Activated CD4-positive, alpha-beta memory T cell treated with anti-CD3 and anti-CD28 coated beads for 36 hours (primary cell): ENCODE measurements at places on chromosomes 1 and 21.
A peak's percentile ranks its signal among the peaks of the same experiment; 100 is the strongest.

GRCh38 chr1:227885648-227886502, 61.9 kb downstream of the WNT9A start:
- peak; percentile 39 for DNase-seq

DNA sequence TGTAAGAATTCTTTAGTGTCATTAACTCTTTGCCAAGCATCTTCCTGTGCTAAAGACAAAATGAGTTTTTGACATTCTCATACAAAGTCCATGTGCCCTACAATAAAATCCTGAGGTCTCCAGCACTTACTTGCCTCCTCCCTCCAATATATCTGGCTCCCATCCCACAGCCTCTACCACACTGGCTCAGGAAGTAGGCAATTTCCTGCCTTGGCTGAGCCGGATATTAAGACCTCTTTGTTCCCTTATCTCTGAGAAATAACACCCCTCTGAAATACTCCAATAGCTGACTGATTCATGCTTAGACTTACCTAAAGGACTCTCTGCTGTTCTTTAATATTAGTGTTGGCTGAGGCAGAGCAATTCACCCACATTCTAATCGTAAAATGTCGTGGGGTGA, 37.6 kb upstream of the GORAB start:
- no peak for DNase-seq

GRCh38 chr1:27049607-27050006, 37.0 kb upstream of the TENT5B start:
- peak; percentile 11 for DNase-seq

- peak; percentile 43 for DNase-seq
Observed at GRCh38 chr1:74733604-74734484, 892 bp downstream of the TYW3 start.

- DNase-seq = no peak
Observed at GRCh38 chr1:37068897-37069296, 34.6 kb upstream of the GRIK3 start.

GRCh38 chr1:31944205-31945089, 6.3 kb upstream of the PTP4A2 start:
- DNase-seq = peak; percentile 89

DNA sequence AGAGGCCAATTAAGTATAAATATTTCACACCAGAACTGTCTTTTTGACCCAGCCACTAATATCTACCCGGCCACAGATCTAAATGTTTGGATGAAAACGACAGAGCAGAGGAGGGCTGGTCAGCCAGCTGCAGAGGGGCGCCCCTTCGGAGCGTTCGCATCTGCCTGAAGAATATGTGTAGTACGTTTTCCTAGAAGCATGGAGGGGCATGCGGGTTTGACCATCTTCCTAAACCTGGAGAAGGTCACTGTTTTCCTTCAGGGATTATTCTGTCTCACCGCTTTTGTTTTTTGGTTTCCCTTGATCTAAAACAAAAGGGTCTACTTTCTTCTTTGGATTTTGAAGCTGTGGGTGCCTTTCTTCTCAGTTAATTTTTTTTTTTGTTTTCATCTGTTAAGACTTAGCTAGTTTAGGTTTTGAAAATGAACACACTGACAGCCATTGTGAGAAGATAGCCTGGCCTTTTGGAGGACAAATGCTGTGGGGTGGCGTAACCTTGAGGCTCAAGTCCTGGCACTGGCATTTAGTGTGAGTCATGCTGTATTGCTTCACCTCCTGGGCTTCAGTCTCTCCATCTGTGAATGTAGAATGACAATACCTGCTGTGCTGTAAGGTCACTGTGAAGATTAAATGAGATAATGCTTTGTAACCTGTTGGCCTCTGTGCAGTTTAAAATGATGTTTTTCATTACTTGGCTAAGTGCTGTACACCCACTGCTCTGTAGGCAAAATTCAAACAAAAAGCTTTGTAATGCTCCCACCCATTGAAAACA, 74.1 kb upstream of the IRF2BP2 start:
- no peak for DNase-seq

DNA sequence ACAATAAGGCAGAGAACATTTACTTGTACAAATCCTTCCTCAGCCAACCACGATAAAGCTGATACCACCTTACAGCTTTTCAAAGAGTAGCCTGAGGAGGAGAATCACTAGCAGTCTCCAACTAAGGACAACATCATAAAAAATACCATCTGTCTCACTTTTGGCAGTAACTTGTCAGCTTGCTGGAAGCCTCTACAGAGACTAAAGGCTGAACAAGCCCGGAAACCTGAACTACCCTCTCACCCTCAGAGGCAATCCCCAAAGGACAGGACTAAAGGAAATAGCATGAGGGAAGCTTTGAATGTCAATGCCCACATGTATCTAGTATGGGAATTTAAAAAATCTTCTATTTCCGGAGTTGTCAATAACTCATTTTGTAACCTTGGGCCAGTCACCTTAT, 10.6 kb downstream of the SRSF4 start:
- no peak for DNase-seq

DNA sequence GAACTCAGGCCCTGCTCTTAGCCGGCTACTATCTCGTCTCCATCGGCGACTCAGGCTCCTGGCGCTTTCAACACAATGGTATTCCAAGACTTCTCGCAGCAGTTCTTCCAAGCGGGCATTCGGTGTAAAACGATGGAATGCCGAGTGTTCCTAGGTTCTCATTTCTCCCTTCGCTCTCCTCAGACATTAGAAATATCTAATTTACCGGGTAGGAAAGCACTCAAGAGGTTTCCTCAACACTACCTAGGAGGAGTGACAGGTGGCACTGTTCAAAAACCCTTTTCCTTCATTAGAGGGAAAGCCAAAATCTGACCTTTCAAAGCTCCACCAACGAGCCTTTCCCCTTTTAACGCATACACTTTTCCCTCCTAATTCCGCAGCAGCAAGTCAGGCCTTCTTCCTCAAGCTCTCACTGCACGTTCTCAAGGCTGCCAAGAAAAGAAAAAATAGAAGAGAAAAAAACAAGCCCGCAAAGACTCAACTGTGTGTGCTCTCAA, 601 bp downstream of the UBE2G2 start:
- DNase-seq = no peak

GRCh38 chr1:86542631-86543030, 4.2 kb upstream of the CLCA4 start:
- no peak for DNase-seq

GRCh38 chr1:168266644-168267186, 14.0 kb upstream of the TBX19 start:
- DNase-seq = no peak

DNA sequence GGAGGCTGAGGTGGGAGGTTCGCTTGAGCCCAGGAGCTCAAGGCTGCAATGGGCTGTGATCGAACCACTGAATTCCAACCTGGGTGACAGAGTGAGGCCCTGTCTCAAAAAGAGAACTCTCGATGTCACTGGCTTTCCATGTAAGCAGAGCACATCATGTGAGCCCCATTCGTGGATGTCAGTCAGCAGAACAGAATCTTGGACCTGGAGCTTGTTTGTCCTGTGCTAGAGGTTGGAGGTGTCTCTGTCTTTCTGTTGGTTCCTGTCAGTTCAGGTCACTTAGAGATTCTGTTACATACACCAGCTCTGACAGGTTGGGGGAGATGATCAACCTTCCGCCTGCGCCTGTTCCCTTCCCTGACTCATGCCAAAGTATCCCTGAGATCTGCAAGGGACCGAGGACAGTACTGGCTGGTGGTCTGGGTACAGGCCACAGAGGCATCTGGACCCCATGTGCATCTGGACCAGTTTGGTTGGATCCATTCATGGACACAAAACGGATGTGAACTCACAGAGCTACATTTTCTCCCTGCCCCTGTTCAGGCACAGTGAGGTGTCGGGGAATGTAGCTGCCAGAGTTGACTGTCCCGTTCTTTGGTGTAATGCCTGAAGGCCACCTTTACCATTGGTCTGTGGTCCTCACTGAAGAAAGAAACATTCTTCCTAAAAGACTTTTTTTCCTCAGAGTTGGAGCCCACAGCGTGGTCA, 10.0 kb downstream of the ARF1 start:
- DNase-seq = peak; percentile 4

GRCh38 chr1:85406887-85407533, 57.9 kb downstream of the DDAH1 start:
- DNase-seq = no peak

GRCh38 chr1:93587354-93587753, 94.3 kb downstream of the BCAR3 start:
- no peak for DNase-seq

DNA sequence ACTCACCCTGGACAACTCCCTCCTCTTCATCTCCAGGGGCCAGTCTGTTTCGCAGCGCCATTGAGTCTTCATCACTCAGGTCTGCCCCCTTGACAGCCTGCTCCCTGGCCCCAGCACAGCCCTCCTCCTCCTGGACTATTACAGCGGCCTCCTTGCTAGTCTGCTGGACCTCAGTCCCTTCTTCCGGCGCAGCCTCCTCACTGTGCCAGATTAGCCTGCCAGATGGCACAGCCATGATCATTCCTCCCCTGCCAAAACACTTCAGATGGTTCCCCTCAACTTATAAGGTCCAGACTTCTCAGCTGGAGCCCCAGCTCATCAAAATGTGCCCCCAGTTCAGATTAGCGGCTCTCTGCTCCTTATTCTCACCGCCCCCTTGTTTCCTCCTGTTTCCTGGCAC, 7.0 kb upstream of the CELSR2 start:
- DNase-seq = no peak

DNA sequence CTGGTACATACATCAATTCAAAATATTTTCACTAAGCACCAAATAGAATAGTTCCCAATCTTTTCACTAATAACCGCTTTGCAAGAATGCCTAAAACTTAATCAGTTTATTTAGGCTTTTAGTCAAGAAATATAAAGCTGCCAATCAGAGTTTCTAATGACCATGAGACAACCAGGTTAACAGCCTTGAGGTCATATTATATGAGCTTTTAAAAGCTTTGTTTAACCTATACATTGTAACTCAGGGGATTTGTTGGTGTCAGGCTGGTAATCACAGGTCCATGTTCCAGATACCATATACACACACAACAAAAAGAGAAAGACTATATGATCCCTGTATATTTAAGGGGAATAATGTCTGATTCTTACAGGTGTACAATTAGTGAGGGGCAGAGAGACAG, 246.2 kb upstream of the ADGRL2 start:
- DNase-seq = no peak

DNA sequence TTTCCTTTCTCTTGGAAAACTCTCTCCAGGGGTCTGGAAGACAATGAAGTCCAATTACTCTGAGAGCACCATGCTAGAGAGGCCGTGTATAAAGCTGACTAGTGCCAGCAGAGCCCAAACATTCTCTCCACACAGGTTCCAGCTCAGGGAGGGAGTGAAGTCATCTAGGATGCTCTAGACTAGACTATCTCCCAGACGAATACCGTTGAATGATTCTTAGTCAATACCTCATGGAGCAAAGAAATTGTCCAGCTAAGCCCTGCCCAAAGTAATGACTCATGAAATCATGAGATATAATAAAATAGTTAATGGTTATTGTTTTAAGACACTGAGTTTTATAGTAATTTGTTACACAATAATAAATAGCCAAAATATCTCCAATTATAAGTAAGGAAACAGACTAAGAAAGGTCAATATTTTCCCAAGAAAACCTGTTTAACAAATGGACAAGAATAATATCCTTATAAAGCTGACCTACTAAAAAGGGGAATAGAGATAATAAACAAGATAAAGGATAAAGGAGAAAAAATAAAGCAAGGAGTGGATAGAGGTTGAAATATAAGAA, 163.9 kb upstream of the LRRC7 start:
- DNase-seq = no peak

DNA sequence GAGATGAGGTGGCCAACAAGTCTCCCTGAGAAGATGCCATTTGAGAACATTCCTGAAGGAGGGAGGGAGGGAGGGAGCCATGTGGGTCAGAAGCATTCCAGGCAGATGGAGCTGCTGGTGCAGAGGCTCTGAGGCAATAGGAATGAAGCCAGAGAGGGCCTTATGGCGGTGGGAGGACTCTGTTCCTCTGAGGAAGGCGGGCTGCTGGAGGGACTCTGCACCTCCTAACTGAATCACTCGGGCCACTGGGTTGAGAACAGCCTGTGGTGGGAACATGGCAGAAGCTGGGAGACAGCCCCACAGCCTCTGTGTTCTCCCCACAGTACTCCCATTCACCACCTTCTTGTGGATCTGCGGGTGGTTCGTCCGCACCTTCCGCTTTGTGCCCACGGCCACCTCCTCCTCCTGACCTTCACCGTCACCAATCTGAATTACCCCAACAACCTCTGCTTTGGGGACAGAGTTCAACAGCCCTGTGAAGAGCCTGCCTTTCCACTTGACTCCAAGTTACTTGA, 2.4 kb upstream of the TMEM125 start:
- no peak for DNase-seq

- no peak for DNase-seq
Observed at GRCh38 chr21:25995278-25995677, 175.3 kb downstream of the APP start.

DNA sequence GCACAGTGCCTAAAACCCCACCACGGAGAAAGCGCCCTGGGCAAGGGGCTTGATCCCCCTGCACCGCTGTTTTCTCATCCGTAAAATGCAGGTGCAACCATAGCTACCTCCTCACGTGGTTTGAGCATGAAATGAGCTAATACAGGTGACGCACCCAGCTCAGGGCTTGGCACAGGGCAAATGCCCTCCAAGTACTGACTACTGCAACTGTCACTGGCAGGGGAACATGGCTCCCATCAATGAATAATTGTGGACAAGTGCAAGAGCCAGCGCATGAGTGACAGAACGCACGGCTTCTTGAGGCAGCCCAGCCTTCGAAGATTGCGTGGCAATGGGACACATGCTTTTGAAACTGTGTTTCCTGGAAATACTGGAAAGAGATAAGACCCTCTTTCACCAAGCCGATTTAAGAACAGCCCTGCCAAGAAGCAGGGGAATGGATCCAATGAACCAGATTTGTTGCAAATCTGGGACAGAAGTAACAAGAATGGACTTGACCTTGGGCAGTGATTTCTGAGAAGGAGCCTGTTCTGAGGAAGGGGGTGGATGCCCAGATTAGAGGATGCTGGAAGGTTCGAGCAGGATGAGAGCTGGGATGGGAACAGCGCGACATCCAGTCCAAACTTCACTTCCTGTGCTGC, 92.8 kb upstream of the IFFO2 start:
- no peak for DNase-seq

GRCh38 chr1:198723127-198723526, 84.3 kb downstream of the PTPRC start:
- DNase-seq = no peak

GRCh38 chr1:220692436-220693228, 2.5 kb downstream of the C1orf115 start:
- no peak for DNase-seq

DNA sequence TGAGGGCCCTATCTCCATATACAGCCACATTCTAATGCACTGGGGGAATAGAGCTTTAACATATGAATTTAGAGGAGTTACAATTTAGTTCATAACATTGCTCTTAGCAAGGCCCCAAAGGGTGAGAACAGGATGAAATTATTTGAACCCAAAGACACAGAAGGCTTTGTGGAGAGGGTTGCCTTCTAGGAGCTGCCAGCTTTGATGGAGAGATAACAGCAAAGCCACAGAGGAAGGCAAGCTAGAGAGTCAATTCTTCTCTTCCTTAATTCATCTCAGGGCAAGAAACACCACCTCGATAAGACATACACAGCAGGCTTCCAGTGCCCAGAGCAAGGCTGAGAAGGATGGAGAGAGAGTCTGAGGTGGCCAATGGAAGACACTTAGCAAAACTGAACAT, 94.8 kb upstream of the TMPRSS15 start:
- no peak for DNase-seq

- DNase-seq = no peak
Observed at GRCh38 chr1:29669912-29670311, 433.6 kb downstream of the PTPRU start.
